Stimulated activated CD4-positive, alpha-beta T cell treated with anti-CD3 and anti-CD28 coated beads, Interleukin-2, amount 100 ng/mL, for 48 hours (primary cell): ENCODE measurements at places on chromosomes 12 and 14.

GRCh38 chr14:29454026-29454693 lies 473.5 kb downstream of the PRKD1 start:
- no peak for DNase-seq

- no peak for DNase-seq
Observed at GRCh38 chr14:91424813-91425530, 7.4 kb upstream of the CCDC88C start.

DNA sequence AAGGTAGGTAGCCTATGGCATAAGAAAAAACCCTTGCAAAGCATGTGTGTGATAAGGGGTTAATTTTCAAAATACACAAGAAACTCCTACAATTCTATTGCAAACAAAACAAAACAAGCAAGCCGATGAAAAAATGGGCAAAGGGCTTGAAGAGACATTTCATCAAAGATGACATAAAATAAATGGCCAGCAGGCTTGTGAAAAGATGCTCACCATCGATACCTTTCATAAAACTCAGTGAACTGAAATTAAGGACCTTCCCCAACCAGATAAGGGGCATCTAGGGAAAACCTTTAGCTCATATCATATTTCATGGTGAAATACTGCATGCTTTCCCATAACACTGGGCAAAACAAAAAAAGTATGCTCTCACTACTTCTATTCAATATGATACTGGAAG lies 131.2 kb downstream of the PPM1H start:
- DNase-seq: no peak

DNA sequence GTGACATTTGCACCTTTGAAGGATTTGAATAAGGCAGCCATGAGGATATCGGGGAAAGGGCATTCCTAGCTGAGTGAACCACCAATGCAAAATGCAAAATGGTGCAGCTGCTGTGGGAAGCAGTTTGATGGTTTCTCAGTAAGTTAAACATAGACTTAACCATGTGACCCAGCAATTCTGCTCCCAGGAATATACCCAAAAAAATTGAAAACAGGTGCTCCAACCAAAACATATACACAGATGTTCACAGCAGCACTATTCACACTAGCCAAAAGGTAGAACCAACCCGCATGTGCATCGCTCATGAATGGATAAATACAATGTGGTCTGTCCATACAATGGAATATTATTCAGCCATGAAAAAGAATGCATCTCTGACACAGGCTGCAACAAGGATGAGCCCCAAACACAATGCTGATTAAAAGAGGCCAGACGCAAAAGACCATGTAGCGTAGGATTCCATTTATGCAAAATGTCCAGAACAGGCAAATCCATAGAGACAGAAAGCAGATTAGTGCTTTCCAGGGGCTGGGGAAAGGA lies 215.0 kb upstream of the MYL2 start:
- DNase-seq: no peak

GRCh38 chr14:37116933-37117849 lies 55.2 kb downstream of the SLC25A21 start:
- DNase-seq: no peak

DNA sequence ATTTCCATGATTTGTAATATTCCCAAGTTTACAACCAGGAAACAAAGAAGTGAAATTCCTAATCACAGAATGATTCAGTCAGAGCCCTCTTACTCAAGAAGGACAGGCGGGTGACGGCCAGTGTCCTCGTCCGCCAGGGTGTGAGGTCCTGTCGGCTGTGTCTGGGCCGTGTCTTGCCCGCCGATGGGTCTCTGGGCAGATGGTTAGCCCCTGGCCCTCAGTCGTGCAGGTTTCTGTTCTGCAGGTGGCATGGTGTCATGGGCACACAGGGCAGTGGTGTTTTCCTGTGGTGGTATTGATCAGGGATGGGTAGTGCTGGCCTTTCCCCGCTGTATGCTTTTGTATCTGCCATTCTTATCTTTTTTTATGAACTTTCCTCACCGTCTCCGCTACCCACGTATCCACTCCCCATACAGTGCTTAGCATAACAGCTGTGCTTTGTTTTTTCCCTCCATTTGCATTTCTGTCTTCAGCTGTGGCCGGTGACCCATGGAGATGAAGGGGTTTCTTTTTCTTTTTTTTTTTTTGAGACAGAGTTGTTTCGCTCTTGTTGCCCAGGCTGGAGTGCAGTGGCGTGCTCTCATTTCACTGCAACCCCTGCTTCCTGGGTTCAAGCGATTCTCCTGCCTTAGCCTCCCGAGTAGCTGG lies 100.7 kb downstream of the TSPAN9 start:
- DNase-seq: no peak

GRCh38 chr12:96140174-96140573 lies 54.0 kb upstream of the ELK3 start:
- no peak for DNase-seq

DNA sequence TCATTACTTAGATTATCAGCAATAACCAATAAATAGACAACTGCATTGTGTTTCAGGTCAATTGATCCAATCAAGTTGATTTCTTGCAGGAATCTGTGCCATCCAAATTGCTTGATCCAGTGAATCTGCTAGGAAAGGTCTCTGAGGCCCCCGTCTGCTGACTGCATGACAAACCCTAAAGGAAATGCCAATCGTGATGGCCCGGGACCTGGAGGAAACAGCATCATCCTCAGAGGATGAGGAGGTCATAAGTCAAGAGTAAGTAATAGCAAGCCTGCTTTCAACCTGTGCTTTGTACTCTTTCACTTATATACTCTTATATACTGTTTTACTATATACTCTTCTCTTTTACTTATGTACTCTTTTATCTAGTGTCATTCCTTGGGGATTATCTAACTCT lies 1.9 kb downstream of the TTLL5 start:
- no peak for DNase-seq

DNA sequence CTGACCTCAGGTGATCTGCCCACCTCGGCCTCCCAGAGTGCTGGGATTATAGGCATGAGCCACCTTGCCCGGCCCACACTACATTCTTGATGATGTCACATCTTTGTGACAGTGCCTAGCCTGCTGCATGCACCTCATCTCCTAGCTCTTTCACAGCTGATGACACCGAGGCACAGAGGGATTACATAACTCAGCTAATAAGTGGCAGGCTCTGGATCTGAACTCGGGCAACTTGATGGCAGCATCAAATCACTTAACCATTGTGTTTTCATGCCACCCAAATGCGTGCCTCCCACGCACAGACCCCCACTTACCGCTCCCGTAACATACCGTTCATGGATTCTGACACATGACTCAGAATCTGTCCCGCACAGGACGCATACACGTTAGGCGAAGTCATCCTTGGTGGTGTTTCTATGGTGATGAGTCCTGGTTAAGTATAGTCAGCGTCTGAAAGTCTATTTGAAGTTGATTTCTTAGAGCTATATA lies 7.4 kb downstream of the TMEM120B start:
- DNase-seq: no peak

DNA sequence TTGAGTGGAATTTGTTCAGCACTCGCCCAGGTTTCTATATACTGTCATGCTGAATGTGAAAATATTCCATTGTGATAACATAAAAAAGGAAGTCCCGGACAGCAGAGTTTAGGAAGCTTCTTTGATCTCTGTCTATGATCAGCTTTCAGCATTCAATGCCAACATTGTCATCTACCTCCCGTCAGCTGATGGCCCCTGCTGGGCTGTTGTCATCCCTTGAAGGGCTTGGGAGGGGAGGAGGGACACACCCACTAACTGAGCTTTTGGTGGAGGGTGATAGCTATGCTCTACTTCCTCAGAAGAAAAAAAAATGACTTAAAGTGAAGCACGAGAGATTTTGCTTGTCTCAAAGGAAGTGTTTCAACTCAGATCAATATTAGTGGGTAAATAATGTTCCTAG lies 4.7 kb upstream of the KRT77 start:
- no peak for DNase-seq

DNA sequence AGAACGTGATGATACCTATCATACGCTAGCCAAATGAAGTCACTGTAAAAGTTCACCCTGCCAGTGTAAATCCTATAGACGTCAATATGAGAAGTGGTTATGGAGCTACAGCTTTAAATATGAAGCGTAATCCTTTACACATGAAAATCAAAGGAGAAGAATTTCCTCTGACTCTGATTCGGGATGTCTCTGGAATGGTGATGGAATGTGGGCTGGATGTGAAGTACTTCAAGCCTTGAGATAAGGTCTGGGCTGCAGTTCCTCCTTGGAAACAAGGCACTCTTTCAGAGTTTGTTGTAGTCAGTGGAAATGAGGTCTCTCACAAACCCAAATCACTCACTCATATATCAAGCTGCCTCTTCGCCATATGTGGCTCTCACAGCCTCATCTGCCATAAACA lies 53.1 kb upstream of the NAP1L1 start:
- no peak for DNase-seq
